ENCODE measurements at places on chromosomes 3 and 15.

- no peak for DNase-seq
Observed at GRCh38 chr3:9898467-9899241, 4.0 kb upstream of the IL17RE start.

DNA sequence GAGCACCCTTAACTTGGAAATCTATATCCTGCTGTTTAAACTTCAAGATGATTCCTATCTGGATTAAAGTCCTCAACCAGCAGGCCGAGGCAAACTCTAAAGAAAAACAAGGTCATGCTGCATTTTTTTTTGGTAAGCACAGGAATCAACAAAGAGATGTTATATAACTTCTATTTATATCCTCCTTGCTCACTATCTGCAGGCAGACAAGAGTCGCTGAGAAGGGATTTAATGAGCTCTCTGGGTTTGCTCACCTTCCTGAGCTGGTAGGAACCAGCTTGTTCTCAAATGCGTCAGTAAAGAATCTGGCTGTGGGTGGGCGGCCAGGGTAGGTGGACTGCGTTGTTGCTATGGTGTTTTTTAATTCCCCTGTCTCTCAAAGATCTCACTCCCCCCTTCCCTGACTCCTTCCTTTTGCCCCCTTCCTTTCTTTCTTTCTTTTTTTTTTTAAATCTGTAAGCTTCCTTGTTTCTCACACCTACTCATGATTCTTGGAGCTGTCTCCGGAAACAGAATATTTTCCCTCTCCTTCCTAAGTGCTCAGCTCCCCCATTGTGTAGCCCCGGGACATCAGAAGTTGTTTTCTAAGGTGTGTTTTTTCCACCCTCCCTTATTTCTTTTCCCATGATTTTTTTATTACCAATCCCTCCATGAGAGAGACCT lies 228.8 kb upstream of the BHLHE40 start:
- no peak for DNase-seq

DNA sequence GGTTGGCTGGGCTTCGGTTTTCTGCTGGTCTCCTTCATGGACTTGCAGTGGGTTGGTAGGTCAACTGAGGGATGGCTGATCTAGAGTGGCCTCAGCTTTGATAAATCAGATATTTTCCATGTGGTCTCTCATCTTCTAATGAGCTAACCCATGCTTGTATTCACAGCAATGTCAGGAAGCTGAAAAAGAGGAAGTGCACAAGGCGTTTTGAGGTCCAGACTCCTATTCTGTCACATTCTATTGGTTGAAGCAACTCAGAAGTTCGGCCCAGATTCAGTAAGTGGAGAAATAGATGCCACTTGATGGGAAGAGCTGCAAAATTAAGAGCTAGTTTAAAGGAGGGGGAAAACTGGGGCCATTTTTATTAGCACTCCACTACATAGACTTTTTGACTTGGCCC lies 361.2 kb downstream of the DIPK2A start:
- DNase-seq: no peak

GRCh38 chr3:188126934-188127333 lies 27.0 kb upstream of the LPP start:
- no peak for DNase-seq

DNA sequence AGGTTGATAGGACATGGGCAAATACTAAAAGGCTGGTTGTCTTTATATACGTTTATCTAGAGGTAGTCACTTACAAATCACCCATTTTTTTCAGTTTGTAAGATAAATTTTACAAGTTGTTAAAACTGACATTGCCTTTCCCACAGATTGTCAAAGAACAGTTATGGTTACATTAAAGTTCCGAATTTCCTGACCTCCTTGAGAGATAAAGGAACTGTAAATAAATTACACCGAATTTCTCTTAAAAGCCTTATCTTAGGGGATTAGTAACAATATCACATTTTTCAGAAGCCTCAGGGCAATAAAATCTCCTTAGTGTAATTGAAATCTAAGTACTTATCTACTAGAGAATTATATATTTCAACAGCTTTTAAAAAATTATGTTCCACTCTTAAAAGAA lies 49.5 kb downstream of the ZPLD1 start:
- no peak for DNase-seq

DNA sequence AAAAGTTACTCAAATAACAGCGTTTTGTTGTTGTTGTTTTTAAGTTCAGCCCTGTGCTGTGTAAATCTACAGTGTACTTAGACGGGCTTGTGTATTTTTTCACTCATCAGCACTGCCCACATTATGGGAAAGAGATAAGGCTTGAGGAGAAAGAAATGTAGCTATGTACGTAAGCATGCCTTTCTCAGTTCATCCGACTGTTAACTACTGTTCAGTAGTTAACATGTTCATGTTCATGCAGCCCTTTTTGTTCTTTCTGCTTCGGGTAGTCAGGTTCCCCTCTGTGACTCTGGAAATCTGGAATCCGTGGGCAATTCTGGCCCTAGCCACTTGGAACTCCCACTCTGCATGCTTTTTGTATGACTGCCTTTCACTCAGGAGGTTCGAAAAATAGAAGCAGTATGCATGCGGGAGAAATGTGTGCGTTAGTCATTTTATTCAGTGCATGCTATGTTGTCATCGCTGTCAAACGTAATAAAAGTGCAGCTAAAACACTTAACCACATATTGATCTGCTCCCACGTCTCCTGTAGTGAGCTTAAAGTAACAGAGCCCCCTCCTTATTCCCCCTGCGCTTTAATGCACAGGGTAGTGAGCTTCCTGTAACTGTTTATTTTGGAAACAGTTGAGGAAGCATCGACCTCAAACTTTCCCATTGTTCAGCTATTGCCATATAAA lies 283.1 kb upstream of the NR2F2 start:
- no peak for DNase-seq

- no peak for DNase-seq
Observed at GRCh38 chr15:75924576-75924975, 20.9 kb downstream of the FBXO22 start.

GRCh38 chr3:173865900-173866498 lies 468.5 kb downstream of the NLGN1 start:
- DNase-seq: no peak

DNA sequence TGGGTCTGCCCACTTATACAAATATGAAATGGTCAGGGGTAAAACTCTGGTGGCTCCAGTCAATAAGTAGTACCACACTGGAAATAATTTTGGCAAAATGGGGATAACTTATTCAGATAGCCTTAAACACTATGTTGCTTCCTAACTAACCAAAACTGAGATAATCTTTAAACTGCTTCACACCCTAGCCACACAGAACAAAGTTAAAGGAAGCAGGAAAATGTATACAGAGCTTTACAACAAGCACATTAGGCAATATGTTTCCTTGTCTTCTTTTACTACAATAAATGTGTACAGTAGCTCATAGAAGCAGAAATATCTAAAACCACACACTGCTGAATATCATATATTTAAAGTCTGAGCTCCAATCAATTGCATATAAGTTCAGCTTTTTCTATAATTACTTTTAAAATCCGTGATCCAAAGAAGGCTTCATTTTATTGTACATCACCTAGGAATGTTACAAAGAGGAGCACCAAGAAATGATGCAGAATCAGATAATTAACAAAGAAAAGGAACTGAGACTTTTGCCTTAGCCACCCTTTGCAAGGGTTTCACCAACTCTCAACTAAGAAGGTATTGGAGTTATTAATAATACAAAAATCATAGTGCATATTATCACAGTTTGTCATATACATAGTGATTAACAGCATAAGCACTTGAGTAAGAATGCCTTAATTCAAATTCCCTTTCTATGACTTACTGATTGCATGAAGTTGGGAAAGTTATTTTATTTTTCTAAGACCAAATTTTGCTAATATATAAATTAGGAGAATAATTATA lies 9.2 kb upstream of the SSR3 start:
- no peak for DNase-seq

- no peak for DNase-seq
Observed at GRCh38 chr15:91584895-91585294, 268.6 kb upstream of the SLCO3A1 start.

- DNase-seq: no peak
Observed at GRCh38 chr15:71736286-71736947, 73.9 kb upstream of the NR2E3 start.

GRCh38 chr3:94299716-94300115 lies 236.9 kb downstream of the NSUN3 start:
- DNase-seq: no peak

DNA sequence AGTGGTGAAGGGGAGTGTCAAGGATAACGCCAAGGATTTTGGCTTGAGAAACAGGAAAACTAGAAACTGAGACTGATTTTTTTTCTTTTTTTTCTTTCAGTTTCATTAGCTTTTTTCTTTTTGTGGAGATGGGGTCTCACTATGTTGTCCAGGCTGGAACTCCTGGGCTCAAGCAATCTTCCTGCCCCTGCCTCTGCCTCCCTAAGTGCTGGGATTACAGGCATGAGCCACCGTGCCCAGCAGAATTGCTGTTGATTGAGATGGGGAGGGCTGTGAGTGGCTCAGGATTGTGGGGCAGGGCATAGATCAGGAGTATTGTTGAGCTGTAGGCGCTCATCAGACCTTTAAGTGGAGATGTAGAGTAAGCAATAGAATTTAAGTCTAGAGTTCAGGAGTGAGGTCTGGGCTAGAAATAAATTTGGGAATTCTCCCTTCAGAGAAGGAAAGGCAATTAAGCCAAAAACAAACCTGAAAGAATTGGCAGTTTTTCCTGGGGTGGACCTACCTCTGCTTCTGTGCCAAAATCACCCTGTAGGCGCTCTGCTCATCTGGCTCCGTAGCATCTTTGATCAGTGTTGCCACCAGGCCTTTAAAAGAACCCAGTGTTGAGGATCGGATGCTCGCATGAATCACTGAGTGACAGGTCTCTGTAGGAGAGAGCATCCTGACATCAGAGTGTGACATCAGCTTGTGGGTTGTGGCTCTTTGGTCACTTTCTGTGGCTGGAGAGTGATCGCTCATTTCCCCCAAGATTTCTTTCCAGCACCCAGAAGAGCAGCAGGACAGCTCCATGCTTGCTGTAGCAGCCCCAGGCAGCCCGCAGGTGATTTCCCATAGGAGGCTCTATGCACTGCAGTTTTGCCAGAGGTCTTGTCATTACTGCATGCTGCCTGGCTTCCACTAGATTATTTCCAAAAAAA lies 15.8 kb downstream of the ABHD17C start:
- DNase-seq: no peak

GRCh38 chr3:131716007-131716406 lies 213.2 kb upstream of the MRPL3 start:
- no peak for DNase-seq

GRCh38 chr3:43580181-43580580 lies 41.6 kb downstream of the ANO10 start:
- no peak for DNase-seq

GRCh38 chr15:67180035-67180434 lies 74.4 kb downstream of the AAGAB start:
- no peak for DNase-seq

DNA sequence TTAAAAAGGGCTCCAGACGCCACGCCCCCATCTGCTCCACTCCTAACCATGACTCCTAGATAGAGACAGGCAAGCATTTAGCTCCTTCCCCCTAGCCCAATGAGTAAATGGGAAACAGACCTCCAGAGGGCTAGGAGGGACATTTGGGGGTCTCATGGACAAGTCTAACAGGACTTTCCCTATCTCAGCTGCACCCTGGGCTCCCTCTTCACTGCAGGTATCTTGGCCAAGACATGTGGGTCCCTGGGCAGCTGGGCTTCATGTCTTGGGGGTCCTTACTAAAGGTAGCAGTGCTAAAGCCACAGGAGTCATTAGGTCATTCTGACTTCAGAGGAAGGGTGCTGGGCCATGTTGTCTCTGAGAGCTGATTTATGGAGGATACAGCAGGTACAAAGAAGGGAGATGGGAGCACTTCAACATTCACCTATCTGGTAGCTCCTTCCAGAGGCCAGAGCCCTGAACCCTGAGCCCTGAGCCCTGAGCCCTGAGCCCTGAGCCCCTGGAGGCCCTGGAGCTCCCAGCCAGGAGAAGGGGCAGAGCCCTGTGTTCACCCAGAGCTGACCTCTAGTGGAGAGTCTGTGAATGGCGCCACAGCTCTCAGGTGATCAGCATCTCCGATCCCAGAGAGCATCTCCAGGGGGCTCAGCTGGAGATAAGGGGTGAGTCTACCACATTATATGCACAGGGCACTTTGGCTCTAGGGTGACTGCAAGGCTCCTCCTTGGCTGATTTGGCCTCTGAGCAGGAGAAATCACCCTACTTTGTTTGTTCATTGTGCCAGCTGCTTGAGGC lies 40.1 kb upstream of the EPHB1 start:
- peak; percentile 2 for DNase-seq

DNA sequence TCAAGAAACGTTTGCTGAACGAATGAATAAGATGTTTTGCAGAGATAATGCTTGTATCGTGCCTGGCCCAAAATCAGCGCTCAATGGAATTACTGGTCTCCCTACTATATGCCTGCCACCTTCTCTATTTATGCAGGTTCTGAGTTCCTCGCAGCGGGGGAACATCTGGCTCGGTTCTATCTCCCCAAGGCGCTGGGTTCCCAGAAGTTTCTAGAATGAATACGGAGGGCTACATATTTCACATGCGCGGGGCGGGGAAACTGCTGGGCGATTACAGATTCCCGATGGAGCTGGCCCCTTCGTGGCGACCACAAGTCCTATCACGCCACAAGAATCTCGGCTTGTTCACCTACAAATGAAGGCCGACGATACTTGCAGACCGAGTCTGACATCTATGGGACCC lies 411 bp upstream of the EIF2B5 start:
- DNase-seq: peak; percentile 34

GRCh38 chr3:167723872-167724271 lies 10.8 kb downstream of the PDCD10 start:
- no peak for DNase-seq

DNA sequence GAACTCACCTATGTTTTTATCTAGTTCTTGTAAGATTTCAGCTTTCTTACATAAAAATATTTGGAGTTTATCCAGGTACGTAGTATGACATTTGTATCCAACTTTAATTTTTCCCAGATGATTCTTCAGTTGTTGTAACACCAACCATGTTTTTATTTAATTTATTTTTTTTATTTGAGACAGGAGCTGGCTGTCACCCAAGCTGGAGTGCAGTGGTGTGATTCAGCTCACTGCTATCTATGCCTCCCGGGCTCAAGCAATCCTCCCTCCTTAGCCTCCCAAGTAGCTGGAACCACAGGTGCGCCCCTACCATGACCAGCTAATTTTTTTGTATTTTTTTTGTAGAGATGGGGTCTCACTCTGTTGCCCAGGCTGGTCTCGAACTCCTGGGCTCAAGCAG lies 6.6 kb downstream of the XYLB start:
- no peak for DNase-seq

DNA sequence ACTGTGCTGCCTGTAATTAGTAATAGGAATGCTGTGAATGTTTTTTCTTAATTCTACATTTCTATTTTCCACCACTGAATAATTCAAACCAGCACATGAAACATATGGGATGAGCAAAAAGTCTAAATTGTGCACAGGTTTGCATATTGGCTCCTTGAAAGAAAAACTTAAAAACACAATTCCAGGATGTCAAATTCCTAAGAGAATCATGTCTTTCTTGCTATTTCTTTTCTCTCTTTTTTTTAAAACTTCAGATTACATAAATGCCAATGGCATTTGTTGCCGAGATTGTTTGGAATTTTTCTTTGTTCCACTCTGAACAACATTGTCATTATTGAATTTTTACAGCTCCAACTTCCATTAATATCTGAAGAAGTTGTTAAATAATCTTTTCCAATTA lies 60.8 kb downstream of the VGLL3 start:
- DNase-seq: no peak

Measured in NCI-H1694 treated with DMSO at 0.1 percent for 48 hours (cell line).